ENCODE measurements at places on chromosomes 2 and 18. TPM values are rescaled to one million over a fixed set of nuclear protein-coding genes. Genes with fewer than 3 reads are reported as not detected.
A peak's percentile ranks its signal among the peaks of the same experiment; 100 is the strongest.

DNA sequence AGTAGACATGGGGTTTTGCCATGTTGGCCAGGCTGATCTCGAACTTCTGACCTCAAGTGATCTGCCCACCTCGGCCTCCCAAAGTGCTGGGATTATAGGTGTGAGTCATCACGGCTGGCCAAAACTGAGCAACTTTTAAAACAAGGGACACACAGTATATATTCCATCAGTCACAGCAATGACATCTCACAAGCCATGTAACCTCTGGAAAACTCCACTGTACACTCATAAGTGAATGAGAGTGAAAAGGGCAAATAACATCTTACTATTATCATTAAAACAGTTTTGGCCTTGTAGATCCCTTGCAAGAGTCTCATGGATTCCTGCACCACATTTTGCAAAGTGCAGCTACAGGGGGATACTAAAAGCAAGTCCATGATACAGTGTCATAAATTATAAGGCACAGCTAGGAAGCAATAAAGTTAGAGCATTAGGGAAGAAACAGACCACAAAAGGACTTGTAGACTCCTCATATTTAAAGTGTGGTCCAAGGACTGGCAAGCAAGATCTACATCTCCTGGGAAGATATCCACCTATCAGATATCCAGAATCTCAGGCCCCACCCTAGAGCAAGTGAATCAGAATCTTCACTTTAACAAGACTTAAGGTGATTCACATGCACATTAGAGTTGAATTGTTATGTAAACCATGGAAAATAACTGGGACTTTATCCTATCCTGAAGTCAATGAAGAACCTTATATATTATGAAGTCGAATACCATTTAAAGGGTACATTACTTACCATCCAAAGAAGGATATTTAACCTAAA lies 5.7 kb downstream of the SMC6 start:
- no peaks in the 10 kb centered on the region for H3K27me3 ChIP-seq
- peaks cover 33% of the 10 kb centered on the region for H3K36me3 ChIP-seq
- H3K4me3 ChIP-seq = no peak overlapping the region

GRCh38 chr2:121055088-121055487 lies 229.9 kb downstream of the TFCP2L1 start:
- no peak overlapping the region for H3K4me3 ChIP-seq
- H3K4me1 ChIP-seq = no peaks in the 10 kb centered on the region
- no peaks in the 10 kb centered on the region for H3K27me3 ChIP-seq
- no peak for DNase-seq
- no peaks in the 10 kb centered on the region for H3K36me3 ChIP-seq
- H3K27ac ChIP-seq = no peak overlapping the region

DNA sequence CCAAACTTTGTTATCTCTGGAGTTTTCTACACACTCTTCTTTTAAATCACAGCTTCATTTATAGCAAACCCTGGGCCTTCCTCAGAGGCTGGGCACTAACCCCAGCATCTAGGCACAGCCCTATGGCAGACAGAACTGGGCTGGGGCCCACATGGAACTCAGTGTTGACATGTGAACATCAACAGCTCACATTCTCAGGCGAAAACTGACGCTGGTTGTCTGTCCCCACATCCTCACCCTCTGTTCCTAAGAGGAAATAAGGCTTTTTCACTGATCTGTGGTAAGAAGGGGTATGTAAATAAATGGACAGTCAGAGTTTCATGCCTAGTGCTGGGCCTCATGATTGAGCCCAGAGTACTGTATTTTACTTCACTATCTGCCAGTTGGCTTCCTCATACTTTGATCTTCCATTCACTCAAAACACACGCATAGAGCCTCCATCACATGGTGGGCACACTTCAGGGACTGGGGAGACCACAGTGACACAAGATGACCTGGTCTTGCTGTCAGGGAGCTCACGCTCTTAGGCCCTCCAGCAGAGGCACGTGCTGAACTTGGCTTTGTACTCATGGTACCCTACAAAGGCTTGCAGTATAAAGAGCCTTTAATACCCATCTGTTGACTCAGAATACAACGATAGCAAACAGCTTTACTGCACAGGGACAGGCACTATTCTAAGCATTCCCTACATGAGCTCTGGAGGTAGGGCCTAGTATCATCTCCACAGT lies 43.0 kb downstream of the EFEMP1 start:
- H3K27me3 ChIP-seq = no peaks in the 10 kb centered on the region
- H3K27ac ChIP-seq = no peak overlapping the region
- no peaks in the 10 kb centered on the region for H3K36me3 ChIP-seq

- no peak overlapping the region for H3K4me3 ChIP-seq
- H3K27me3 ChIP-seq = no peaks in the 10 kb centered on the region
- no peaks in the 10 kb centered on the region for H3K4me1 ChIP-seq
Measured at GRCh38 chr2:150832686-150833085, 345.2 kb upstream of the RND3 start.

- no peaks in the 10 kb centered on the region for H3K4me1 ChIP-seq
- peaks cover 1% of the 10 kb centered on the region for H3K27me3 ChIP-seq
- H3K27ac ChIP-seq = no peak overlapping the region
- DNase-seq = no peak
- H3K4me3 ChIP-seq = no peak overlapping the region
- H3K36me3 ChIP-seq = no peaks in the 10 kb centered on the region
Measured at GRCh38 chr18:5527603-5528002, 16.2 kb downstream of the EPB41L3 start.

DNA sequence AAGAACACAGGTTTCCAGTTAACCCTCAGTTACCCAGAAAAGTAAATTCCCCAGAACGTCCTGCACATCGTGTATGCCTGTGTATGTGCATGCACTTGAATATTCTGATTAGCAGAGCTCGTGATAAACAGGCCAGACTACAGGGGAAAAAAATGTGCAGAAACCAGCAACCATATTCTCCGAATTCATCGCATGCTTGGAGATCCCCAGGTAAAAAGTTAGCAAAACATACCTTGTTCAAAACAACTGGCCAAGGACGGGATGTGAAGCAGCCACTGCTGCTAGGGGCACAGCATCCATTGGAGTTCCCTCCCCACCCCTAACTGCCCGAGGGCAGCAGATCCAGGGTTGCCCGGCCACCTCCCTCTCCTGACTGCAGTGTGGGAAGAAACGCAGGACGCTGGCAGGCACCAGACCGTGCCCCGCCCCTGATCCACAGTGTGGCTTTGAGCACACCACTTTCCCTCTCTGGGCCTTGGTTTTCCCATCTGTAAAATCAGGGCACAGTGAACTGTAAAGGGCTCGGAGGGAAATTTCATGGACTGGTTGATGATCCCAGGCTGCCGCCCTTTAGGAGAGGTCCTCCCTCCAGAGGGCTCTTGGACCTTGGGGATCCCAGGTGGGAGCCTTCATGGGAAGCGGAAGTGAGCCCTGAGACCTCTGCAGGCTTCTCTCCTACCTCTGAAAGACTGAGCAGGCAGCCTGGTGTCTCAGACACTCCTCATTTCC lies 11.9 kb upstream of the ARID5A start:
- no peaks in the 10 kb centered on the region for H3K27me3 ChIP-seq
- peak overlapping the region; percentile 62 for H3K27ac ChIP-seq
- H3K36me3 ChIP-seq = no peaks in the 10 kb centered on the region
- DNase-seq = peak; percentile 34
- H3K4me1 ChIP-seq = peaks cover 80% of the 10 kb centered on the region

DNA sequence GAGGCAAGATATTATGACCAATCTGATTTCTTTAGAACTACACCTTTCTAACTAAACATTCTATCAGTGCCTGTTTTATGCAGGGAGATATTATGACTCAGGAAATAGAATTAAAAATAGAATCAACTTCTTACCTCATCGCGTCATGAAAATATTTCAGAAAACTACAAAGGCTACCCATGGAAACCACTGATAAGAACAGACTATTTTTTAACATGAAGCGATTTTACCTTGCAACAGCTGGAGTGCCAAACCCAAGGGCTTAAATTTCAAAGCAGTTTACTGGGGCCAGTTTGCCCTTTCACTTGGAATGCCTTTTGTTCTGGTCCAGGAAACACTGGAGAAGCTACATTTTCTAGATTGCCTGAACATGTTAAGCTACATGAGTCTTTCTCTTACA lies 304.8 kb upstream of the CCDC68 start:
- H3K27ac ChIP-seq = no peak overlapping the region
- no peak overlapping the region for H3K4me3 ChIP-seq
- H3K36me3 ChIP-seq = no peaks in the 10 kb centered on the region

- peak overlapping the region; percentile 74 for H3K4me3 ChIP-seq
- peak overlapping the region; percentile 100 for H3K27ac ChIP-seq
- H3K27me3 ChIP-seq = no peaks in the 10 kb centered on the region
- DNase-seq = no peak
Measured at GRCh38 chr2:85851253-85852151, 37.3 kb downstream of the ST3GAL5 start.

DNA sequence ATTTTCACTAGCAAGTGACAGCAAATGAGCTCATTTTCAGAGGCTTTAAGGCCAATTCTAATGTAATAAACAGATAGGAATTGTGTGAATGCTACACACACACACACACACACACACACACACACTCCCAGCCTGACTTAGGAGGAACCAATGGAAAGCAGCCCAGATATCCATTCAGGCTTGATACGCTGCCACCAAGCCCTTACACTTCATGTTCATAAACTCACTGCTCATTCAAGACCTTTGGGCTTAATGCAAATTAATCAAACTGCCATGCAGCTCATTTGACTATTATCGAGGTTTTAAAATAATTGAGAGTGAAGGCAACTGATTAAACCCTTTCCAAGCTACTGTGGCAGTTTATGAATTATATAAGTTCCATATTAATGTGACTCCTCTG lies 298.9 kb upstream of the NCKAP5 start:
- H3K27ac ChIP-seq = no peak overlapping the region
- DNase-seq = no peak
- H3K27me3 ChIP-seq = peaks cover 7% of the 10 kb centered on the region
- H3K36me3 ChIP-seq = no peaks in the 10 kb centered on the region

GRCh38 chr2:133591164-133591563 lies 22.9 kb upstream of the NCKAP5 start:
- no peaks in the 10 kb centered on the region for H3K4me1 ChIP-seq
- H3K4me3 ChIP-seq = no peak overlapping the region
- H3K27ac ChIP-seq = no peak overlapping the region
- DNase-seq = no peak
- no peaks in the 10 kb centered on the region for H3K27me3 ChIP-seq
- no peaks in the 10 kb centered on the region for H3K36me3 ChIP-seq

- H3K27me3 ChIP-seq = no peaks in the 10 kb centered on the region
- no peak overlapping the region for H3K4me3 ChIP-seq
- no peaks in the 10 kb centered on the region for H3K36me3 ChIP-seq
- no peaks in the 10 kb centered on the region for H3K4me1 ChIP-seq
- DNase-seq = no peak
Measured at GRCh38 chr18:68738564-68738963, 23.7 kb upstream of the TMX3 start.

DNA sequence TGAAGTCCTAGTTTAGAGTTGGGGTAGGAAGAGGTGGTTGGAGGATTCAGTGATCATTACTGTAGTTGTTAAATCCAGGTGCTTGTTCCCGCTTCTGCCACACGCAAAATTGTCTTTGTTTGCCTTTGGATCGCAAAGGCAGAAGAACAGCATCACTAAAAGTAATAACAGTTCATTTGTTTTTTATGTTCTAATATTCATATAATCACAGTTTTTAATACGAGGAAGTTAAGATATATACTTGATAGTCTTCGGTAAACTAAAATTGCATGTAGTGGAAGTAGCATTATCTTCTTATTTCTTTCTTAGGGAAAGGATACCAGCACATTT lies 365 bp downstream of the NDUFB3 start:
- no peak for DNase-seq
- no peaks in the 10 kb centered on the region for H3K27me3 ChIP-seq
- peaks cover 47% of the 10 kb centered on the region for H3K4me1 ChIP-seq
- H3K36me3 ChIP-seq = no peaks in the 10 kb centered on the region
- H3K4me3 ChIP-seq = peak overlapping the region; percentile 86

Gene ANXA4
- total RNA-seq = 75.9 TPM

Gene TLX2
- 0.52 TPM for total RNA-seq

Gene UGT1A4
- total RNA-seq = not detected

Gene ZDBF2
- total RNA-seq = 9.7 TPM

Gene SP140
- total RNA-seq = 53.3 TPM

Gene PTH2R
- total RNA-seq = not detected
